Stimulated activated CD8-positive, alpha-beta memory T cell treated with anti-CD3 and anti-CD28 coated beads, Interleukin-7, amount 100 ng/mL, for 4 hours (primary cell): ENCODE measurements at places on chromosomes 12 and 14.

DNA sequence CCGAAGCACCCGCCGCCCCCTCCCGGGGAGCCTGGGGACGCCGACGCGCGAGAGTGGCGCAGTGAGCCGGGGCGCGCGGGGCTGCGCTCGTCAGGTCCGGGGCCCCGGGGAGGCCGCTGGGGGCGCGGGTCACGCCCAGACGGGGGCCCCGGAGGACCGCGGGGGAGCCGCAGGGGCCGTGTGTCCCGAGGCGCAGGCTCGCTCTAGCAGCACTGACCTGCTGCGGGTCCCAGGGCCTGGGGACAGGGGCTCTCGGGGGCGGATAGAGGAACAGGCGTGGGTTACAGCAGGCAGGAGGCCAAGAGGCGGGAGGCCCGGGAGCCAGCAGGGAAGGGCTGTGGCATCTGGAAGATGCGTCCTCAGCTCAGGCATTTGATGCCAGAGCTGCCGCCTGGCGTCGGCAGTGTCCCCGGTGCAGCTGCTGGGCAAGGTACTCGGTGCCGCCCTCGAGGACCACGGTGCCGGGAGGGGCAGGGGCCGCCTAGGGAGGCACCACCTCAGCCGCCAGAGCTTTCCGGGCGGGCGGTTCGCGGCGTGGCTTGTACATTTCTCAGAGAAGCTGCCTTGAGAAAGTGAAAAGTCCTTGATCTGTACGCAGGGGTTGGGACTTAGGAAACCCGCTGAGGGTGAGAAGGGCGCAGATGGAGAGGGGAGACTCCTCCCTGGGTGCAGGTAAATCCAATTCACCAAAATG, 1.2 kb downstream of the WNT5B start:
- DNase-seq = no peak

DNA sequence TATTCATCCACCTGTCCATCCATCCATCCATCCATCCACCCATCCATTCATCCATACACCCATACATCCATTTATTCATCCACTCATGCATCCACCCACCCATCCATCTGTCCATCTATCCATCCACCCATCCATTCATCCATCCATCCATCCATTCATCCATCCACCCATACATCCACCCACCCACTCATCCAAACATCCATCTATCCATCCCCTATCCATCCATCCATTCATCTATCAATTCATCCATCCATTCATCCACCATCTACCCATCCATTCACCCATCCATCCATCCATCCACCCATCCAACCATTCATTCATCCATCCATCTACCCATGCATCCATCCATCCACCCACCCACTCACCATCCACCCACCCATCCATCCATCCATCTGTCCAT, 142.6 kb upstream of the SFSWAP start:
- DNase-seq = no peak

- DNase-seq = no peak
Measured at GRCh38 chr12:122079033-122079531, 526 bp downstream of the MLXIP start.

DNA sequence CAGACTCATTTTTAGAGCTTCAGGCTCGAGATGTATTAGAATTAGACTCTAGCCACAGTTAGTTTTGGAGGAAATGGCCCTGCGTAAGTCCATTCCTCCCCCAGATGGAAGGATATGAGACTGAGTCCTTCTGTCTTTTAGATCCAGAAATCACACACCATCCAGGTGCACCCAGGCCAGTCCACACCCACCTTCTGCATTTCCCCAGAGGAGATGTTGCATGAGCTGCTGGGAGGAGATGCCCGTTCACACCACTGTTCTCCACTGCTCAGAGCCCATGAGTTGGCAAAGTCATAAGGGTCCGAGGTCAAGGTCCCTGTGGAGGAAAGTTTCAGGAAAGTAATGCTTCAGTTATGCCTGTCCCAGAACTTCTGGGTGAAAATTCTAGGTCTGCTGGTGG, 29.2 kb downstream of the VWF start:
- no peak for DNase-seq

DNA sequence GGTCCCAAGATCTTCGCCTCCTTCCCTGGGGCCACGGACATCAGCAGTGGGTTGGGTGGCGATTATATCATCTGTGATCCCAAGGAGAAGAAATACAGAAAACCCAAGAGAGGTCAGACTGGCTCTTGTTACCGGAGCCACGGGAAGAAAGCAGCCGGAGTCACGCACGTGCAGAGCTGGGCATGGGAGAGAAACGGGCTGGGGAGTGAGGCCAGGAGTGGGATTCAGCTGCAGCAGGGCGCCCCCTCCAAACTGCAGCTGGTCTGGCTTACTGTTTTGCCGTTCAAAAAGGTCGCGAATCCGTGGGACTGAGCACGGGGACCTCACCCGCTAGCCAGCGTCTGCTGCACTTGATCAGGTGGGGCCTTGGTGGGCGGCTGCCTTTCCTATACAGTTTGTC, 206.6 kb upstream of the PRMT8 start:
- no peak for DNase-seq

- DNase-seq = no peak
Measured at GRCh38 chr12:24595652-24596235, 353.2 kb downstream of the BCAT1 start.

DNA sequence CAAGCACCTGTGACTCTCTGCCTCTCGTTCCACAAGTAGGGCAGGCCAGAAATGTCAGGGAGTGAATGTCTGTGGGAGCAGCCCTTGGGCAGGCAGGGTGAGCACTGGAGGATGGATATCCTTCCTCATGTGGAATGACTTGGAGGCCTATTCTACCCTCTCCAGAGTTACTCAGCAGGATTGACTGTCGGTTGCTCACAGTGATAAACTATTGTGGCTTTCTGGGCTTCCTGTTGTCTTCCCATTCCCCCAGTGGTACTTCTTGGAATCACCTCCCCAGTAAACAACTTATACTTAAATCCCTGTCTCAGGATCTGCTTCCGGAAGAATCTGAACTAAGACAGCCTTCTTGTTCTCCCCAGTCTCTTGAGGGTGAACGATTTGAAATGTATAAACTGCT, 79.6 kb upstream of the MANSC4 start:
- DNase-seq = no peak

GRCh38 chr12:47819138-47819895, 386 bp downstream of the HDAC7 start:
- no peak for DNase-seq

DNA sequence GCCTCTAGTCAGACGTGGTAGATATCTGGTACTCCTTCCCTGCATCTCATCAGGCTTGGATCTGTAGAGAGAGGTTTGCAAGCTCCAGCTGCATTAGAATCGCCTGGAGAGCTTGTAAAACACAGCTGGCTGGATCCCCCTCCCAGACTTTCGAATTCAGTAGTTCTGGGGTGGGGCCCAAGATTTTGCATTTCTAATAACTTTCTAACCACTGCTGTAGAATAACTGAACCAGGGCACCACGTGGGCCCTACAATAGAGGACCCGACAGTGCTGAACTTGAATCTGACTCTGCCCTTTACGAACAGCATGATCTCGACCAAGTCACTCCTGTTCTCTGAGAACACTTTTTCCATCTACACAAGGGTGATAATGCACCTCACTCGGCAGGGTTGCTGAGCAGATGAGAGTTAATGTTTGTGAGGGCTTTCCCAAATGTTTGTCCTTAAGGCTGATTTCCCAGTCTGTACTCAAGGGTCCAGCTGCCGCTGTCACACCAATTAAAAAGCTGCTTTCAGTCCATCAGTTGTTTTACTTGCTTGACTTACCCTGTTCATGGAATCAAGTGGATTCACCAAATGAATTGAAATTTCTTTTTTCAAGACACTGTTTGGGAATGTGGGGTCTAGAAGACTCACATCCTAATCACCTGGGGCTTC, 86.6 kb upstream of the SLC24A4 start:
- no peak for DNase-seq

DNA sequence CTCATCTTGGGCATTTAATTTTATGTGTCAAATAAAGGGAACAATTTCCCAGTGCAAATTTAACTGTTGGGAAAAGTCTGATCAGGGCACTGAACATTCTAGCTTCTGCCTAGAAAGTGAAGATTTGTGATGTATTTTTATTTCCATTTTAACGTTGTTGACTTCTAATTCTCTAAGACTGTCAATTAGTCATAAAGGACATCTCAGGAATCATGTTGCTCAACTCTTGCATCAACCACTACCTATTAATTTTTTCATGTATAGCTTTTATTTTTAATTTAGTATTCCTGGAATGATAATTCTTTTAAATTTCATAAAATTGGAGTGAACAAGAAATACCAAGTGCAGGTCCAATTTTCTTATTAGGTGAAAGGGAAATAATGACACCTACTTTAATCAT, 87.9 kb upstream of the METAP2 start:
- no peak for DNase-seq

DNA sequence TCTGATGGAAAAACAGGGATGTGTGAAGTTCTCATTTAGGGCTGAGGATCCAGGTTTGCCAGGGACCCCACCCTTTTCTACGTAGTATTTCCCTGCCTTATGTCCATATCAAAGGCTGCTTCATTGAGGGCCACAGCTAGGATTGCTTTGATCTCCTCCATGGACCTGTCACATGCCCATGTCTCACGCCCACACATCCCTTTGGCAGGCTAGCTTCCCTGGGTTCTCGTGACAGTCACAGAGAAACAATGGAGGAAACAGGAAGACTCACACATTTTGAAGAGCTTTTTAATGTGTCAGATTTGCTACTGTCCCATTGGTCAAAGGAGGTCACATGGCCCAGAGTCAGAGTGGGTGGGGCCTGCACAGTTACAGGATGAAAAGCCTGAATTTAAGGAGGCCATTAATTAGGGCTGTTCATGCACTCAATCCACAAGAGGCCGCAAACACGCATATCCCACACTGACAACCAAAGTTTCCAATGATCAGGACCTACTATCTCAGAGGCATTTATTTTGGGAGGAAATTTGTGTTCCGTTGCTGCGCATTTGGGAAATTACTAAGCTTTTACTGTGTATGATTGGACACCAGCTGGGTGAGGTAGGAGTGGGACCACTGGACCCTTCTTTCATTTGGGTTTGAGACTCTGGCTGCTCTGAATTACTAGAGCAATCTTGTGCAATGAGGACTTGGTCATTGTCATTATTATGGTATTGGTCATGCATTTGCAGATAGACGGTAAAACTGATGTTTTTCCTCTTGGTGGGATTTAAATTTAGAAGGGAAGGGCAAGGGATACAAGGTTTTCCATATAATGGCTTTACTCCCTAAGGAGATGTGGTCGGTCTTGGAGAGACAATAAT, 266.2 kb downstream of the KTN1 start:
- no peak for DNase-seq

DNA sequence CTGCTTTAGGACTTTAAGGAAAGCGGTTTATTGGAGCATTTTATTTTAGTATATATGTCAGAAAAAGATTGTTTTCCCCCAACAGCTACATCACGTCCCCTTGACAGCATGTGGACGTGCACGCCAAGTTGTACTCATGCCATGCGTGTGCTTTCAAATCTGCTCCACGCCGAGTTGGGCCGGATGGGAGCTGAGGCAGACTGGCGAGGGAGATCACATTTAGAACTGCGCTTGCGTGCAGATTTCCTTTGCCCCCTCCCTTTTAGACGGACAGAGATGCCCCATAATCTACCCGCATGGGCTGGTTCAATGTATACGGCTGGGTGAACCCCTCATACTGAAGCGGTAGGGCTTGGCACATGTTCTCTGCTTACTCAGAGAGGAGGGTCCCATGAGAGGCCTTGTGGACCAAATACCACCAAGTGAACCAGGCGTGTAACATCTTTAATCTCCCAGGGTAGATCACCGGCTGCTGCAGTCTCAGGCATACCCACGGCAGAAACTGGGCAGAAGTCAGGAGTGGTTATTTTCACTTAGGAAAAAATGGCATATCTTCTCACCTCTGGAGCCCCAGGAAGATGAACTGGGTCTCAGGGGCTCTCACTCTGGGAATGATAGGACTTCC, 92.1 kb downstream of the ESR2 start:
- no peak for DNase-seq

GRCh38 chr12:14681190-14681589, 15.2 kb downstream of the GUCY2C start:
- DNase-seq = no peak

GRCh38 chr14:28603606-28604005, 163.0 kb upstream of the FOXG1 start:
- DNase-seq = no peak

- DNase-seq = no peak
Measured at GRCh38 chr12:52969828-52970569, 21.1 kb downstream of the KRT18 start.

GRCh38 chr12:15996254-15996653, 85.1 kb downstream of the DERA start:
- DNase-seq = no peak

- DNase-seq = no peak
Measured at GRCh38 chr14:33897878-33898535, 52.9 kb downstream of the EGLN3 start.

DNA sequence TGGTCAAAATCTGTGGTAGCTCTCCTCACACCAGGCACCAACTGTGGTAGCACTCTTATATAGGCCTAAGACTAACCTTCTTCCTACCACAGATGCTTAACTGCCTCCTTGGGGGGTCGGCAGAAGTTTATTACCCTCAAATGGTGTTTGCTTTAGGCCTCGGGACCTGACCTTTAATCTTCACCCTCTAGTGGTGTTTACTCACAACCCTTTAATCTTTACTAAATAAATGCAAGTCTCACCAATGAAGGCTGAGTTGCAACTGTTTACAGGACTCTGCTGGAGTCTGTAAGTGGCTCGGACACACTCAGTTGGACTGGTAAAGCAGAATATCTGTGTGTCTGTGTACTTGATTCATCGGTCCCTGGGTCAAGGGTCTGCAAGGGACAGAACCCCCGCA, 29.4 kb downstream of the CCER1 start:
- no peak for DNase-seq

DNA sequence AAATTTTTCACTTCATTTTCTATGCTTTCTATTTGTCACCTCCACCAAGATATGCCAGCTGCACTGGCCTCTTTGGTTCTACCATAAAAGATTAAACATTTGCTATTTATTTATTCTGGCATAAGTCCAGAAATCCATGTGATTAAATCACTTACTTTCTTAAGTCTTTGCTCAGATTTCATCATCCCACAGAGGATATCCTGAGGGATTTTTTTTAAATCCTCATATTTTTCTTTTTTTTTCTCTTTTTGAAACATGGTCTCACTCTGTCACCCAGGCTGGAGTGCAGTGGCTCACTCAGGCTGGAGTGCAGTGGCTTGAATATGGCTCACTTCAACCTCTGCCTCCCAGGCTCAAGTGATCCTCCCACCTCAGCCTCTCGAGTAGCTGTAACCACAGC, 645.4 kb upstream of the ATXN7L3B start:
- no peak for DNase-seq
